ENCODE measurements at places on chromosomes 7 and 10. TPM values are rescaled to one million over a fixed set of nuclear protein-coding genes. Genes with fewer than 3 reads are reported as not detected.

- DNase-seq: no peak
- H3K36me3 ChIP-seq: no peaks in the 10 kb centered on the region
- H3K27me3 ChIP-seq: no peaks in the 10 kb centered on the region
- no peaks in the 10 kb centered on the region for H3K4me1 ChIP-seq
Observed at GRCh38 chr7:123958186-123958703, 33.2 kb downstream of the SPAM1 start.

DNA sequence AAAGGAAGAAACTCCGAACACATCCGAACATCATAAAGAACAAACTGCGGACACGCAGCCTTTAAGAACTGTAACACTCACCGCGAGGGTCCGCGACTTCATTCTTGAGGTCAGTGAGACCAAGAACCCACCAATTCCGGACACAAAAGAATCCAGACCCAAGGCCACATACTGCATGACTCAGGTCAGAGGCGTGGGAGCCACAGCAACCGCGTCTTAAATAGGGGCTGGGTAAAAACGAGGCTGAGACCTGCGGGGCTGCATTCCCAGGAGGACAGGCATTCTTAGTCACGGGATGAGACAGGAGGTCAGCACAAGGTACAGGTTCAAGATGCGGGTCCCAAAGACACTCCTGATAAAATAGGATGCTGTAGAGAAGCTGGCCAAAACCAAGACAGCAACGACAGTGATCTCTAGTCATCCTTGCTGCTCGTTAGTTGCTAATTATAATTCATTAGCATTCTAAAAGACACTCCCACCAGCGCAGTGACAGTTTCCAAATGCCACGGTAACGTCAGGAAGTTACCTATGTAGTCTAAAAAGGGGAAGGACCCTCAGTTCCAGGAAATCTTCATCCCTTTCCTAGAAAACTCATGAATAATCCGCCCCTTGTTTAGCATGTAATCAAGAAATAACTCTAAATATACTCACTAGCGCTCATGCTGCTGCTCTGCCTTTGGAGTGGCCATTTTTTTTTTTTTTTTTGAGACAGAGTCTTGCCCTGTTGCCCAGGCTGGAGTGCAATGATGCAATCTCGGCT, 19.3 kb downstream of the AP5Z1 start:
- DNase-seq: no peak
- H3K4me1 ChIP-seq: no peaks in the 10 kb centered on the region
- no peak overlapping the region for H3K4me3 ChIP-seq
- H3K36me3 ChIP-seq: no peaks in the 10 kb centered on the region
- no peak overlapping the region for H3K27ac ChIP-seq
- no peaks in the 10 kb centered on the region for H3K27me3 ChIP-seq

GRCh38 chr10:5609952-5610616, 56.3 kb downstream of the ASB13 start:
- H3K4me3 ChIP-seq: no peak overlapping the region
- no peaks in the 10 kb centered on the region for H3K36me3 ChIP-seq
- H3K4me1 ChIP-seq: peaks cover 8% of the 10 kb centered on the region
- H3K27me3 ChIP-seq: no peaks in the 10 kb centered on the region
- DNase-seq: peak; percentile 59

GRCh38 chr10:6787091-6787490, 207.0 kb upstream of the PRKCQ start:
- no peak overlapping the region for H3K4me3 ChIP-seq
- DNase-seq: no peak
- H3K27ac ChIP-seq: no peak overlapping the region
- no peaks in the 10 kb centered on the region for H3K27me3 ChIP-seq
- no peaks in the 10 kb centered on the region for H3K36me3 ChIP-seq
- H3K4me1 ChIP-seq: no peaks in the 10 kb centered on the region

The CACNA2D1 gene
- total RNA-seq: 40.5 TPM

The CTAGE6 gene
- total RNA-seq: 0.36 TPM

- H3K27ac ChIP-seq: no peak overlapping the region
- H3K27me3 ChIP-seq: no peaks in the 10 kb centered on the region
- no peak overlapping the region for H3K4me3 ChIP-seq
- no peak for DNase-seq
Observed at GRCh38 chr10:106764360-106764759, 400.1 kb downstream of the SORCS1 start.

- H3K27me3 ChIP-seq: no peaks in the 10 kb centered on the region
- no peaks in the 10 kb centered on the region for H3K4me1 ChIP-seq
- peak within 1 kb of the TSS; percentile 95 for H3K27ac ChIP-seq
Observed at GRCh38 chr7:151248346-151249033, at the start of gene SMARCD3. Gene SMARCD3, minus strand, starts transcription at chr7:151248694. Its CDS starts 132 bp downstream, at chr7:151248562.
